ENCODE measurements at places on chromosomes 1 and 21.

- no peak for DNase-seq
Measured at GRCh38 chr1:207346513-207346912, 25.0 kb downstream of the CD55 start.

GRCh38 chr1:180270530-180271271 lies 40.6 kb downstream of the LHX4 start:
- DNase-seq, result no peak

DNA sequence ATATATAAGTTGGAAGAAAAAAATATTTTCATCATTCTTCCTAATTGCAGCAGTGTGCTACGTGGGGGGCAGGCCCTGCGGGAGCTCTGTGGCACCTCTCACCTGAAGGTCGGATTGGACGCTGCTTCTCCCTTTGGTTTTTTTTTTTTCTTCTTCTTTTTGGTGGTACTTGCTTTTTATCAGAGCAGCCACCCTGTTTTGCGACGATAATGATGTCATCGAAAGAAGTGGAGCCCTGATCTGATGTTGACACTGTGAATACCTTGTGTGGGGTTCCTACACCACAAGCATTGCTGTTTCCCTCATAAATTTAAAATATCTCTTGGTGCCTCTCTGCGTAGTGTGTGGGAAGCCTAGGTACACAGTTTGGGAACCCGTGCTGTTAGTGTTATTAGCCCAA lies 5.5 kb downstream of the TRAPPC10 start:
- no peak for DNase-seq

GRCh38 chr1:45913183-45913683 lies 109.8 kb downstream of the MAST2 start:
- no peak for DNase-seq

DNA sequence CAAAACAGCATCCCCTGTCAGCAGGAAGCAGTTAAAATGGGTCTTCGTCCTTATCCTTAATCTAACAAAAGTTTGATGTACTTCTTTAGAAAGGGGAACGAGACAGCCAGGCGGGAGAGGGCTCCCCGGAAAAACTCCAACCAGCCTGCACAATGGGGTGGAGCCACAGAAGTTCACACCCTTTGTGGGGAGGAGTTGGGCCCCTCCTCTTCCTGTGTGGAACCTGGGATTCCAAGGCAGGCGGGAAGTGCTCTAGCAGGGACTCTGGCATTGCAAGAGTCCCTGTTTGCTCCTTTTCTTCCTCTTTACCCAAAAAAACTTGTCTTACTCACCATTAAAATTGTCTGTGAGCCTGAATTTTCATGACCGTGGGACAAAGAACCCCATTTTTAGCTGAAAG lies 47.7 kb downstream of the FCRL5 start:
- DNase-seq, result no peak

DNA sequence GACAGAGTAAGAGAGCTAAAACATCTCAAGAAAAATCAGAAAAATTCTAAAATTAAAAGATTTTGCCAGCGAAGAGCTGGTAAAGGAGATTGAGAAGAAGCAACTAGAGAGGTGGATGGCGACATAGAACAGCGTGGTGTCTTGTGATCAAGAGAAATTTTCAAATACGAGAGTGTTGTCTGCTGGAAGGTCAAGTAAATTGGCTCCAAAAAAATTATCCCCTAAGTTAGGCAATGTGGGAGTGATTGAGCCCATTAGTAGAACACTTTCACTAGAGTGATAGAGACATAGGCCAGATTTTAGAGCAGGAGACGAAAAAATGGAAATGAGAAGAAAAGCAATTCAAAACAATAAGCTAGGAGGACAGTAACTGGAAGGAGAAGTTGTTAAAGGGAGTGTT lies 94.3 kb upstream of the MPC2 start:
- DNase-seq, result no peak

GRCh38 chr1:56376188-56376984 lies 203.0 kb downstream of the PLPP3 start:
- DNase-seq, result no peak
